ENCODE measurements at places on chromosomes 2 and 18.

DNA sequence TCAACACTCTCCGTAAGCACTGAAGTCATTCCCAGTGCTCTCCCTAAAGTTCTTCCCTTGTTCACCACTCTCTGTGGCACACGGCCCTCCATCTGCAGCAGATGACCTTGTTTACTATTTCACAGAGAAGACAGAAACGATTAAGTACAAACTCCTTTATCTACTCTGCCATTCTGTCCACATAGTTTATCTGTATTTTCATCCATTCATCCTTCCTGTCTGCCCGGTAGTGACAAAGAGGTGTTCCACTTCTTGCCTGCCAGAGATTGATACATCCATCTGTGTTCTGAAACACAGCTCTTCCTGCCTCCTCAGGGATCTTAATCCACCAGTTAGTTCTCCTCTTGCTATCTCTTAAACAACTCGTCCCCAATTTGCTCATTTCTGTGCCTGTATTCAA, 77.9 kb upstream of the CD226 start:
- DNase-seq: no peak

DNA sequence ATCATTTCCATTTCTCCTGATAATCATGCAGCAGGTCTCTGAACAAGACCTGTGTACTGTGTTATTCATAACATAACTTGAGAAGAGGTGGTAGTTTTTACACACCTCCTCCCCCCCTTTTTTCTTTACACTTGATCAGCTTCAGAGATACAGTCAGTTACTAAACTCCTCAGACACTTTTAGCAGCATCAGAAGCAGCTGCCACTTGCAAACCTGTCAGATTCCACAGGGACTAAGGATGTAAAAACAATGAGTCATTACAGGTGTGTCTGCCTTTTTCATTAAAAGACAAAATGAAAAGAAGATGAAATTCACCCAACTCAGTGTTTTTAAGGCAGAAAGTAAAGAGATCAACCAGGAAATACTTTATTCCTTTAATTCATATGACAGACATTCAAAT, 254.0 kb downstream of the NRXN1 start:
- no peak for DNase-seq

GRCh38 chr2:208489687-208490086, 83.1 kb downstream of the PTH2R start:
- no peak for DNase-seq

- no peak for DNase-seq
These were observed 33.6 kb downstream of the ATOH8 start for GRCh38 chr2:85787282-85787980.

GRCh38 chr18:6757931-6758330, 28.4 kb downstream of the ARHGAP28 start:
- no peak for DNase-seq

- no peak for DNase-seq
These were observed 41.4 kb upstream of the EPG5 start for GRCh38 chr18:46008531-46008930.
